Activated CD4-positive, alpha-beta memory T cell treated with anti-CD3 and anti-CD28 coated beads for 36 hours (primary cell): ENCODE measurements at places on chromosomes 6 and 20. TPM values are rescaled to one million over a fixed set of nuclear protein-coding genes. Genes with fewer than 3 reads are reported as not detected.
A peak's percentile ranks its signal among the peaks of the same experiment; 100 is the strongest.

The SAPCD1 gene
- total RNA-seq: 11.3 TPM

- H3K27ac ChIP-seq: no peak overlapping the region
- no peak for DNase-seq
- H3K36me3 ChIP-seq: peaks cover 4% of the 10 kb centered on the region
These were observed 89.4 kb downstream of the JAG1 start for GRCh38 chr20:10584371-10584770.

The MAVS gene
- total RNA-seq: 22.2 TPM

The LAMA2 gene
- 0.48 TPM for total RNA-seq

- H3K36me3 ChIP-seq: peaks cover 12% of the 10 kb centered on the region
- H3K27ac ChIP-seq: peak overlapping the region; percentile 90
- H3K27me3 ChIP-seq: peaks cover 2% of the 10 kb centered on the region
These were observed 11.8 kb downstream of the RIPOR2 start for GRCh38 chr6:24923885-24924401.

The SAMD10 gene
- total RNA-seq: 23.7 TPM

The SYNJ2 gene
- total RNA-seq: 32.2 TPM

- DNase-seq: no peak
- H3K27me3 ChIP-seq: peaks cover 8% of the 10 kb centered on the region
- no peak overlapping the region for H3K27ac ChIP-seq
These were observed 32.2 kb downstream of the COL11A2 start for GRCh38 chr6:33160096-33160495.

- H3K36me3 ChIP-seq: peaks cover 24% of the 10 kb centered on the region
- H3K27ac ChIP-seq: peak overlapping the region; percentile 52
- H3K27me3 ChIP-seq: peaks cover 75% of the 10 kb centered on the region
These were observed 3.5 kb downstream of the TFAP2A start for GRCh38 chr6:10411131-10411970.

- no peaks in the 10 kb centered on the region for H3K36me3 ChIP-seq
- H3K4me1 ChIP-seq: no peaks in the 10 kb centered on the region
- H3K4me3 ChIP-seq: no peak overlapping the region
- no peak for DNase-seq
- no peaks in the 10 kb centered on the region for H3K27me3 ChIP-seq
- no peak overlapping the region for H3K27ac ChIP-seq
These were observed 24.9 kb downstream of the COL21A1 start for GRCh38 chr6:56222499-56222898.

GRCh38 chr6:5080574-5080973 lies 4.6 kb upstream of the PPP1R3G start:
- H3K36me3 ChIP-seq: no peaks in the 10 kb centered on the region
- peaks cover 2% of the 10 kb centered on the region for H3K4me1 ChIP-seq
- no peak for DNase-seq
- H3K27me3 ChIP-seq: peaks cover 28% of the 10 kb centered on the region
- H3K4me3 ChIP-seq: no peak overlapping the region
- no peak overlapping the region for H3K27ac ChIP-seq

- H3K27me3 ChIP-seq: no peaks in the 10 kb centered on the region
- DNase-seq: no peak
- H3K4me1 ChIP-seq: peaks cover 81% of the 10 kb centered on the region
- peaks cover 1% of the 10 kb centered on the region for H3K36me3 ChIP-seq
- no peak overlapping the region for H3K4me3 ChIP-seq
These were observed 17.6 kb downstream of the RALY start for GRCh38 chr20:34011275-34011674.
